Naive thymus-derived CD8-positive, alpha-beta T cell (primary cell): ENCODE measurements at places on chromosomes 4 and X. TPM values are rescaled to one million over a fixed set of nuclear protein-coding genes. Genes with fewer than 3 reads are reported as not detected.

DNA sequence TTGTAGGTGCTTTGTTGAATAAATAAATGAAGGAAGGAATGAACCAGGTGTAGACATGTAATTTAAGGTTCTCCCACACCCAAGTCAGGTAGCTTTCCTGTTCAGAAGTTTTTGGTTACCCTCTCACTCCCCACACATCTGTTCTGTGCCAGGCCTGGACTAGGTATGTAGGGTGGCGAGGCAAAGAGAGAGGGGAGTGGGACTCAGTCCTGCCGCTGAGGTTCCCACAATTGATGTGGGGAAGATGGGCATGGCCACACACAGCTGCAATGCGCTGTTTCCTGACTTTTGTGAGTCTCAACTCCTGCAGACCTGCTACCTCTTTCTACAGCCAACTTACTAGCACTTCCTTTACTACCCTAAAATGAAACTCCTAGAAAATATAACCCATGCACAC is 88.9 kb downstream of the RTL5 start:
- H3K4me3 ChIP-seq = no peak overlapping the region
- no peak for DNase-seq
- H3K27me3 ChIP-seq = peaks cover 5% of the 10 kb centered on the region
- no peak overlapping the region for H3K27ac ChIP-seq
- H3K36me3 ChIP-seq = no peaks in the 10 kb centered on the region
- peaks cover 3% of the 10 kb centered on the region for H3K4me1 ChIP-seq

DNA sequence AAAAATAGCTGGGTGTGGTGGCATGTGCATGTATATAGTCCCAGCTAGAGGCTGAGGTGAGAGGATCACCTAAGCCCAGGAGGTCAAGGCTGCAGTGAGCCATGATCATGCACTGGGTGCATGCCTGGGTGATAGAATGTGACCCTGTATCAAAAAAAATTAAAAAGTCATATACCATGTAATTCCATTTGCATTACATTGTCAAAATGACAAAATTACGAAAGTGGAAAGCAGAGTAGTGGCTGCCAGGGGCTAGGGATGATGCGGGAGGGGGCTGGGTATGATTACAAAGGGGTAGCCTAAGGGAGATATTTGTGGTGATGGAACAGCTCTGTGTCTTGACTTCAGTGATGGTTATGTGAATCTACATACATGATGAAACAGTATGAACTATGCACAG is 97.8 kb downstream of the KDR start:
- H3K27ac ChIP-seq = no peak overlapping the region
- H3K4me3 ChIP-seq = no peak overlapping the region
- H3K4me1 ChIP-seq = no peaks in the 10 kb centered on the region
- no peaks in the 10 kb centered on the region for H3K36me3 ChIP-seq
- DNase-seq = no peak
- peaks cover 3% of the 10 kb centered on the region for H3K27me3 ChIP-seq

GRCh38 chrX:74280759-74281158 is 23.2 kb upstream of the ZCCHC13 start:
- H3K36me3 ChIP-seq = no peaks in the 10 kb centered on the region
- no peak overlapping the region for H3K27ac ChIP-seq
- H3K4me3 ChIP-seq = no peak overlapping the region

- no peaks in the 10 kb centered on the region for H3K36me3 ChIP-seq
- no peak for DNase-seq
- H3K4me3 ChIP-seq = no peak overlapping the region
These were observed 167.1 kb downstream of the EFNB1 start for GRCh38 chrX:68995780-68996551.

GRCh38 chr4:110633358-110634341 is 10.8 kb upstream of the PITX2 start:
- H3K36me3 ChIP-seq = peaks cover 31% of the 10 kb centered on the region
- H3K27me3 ChIP-seq = peaks cover 50% of the 10 kb centered on the region
- H3K4me1 ChIP-seq = peaks cover 19% of the 10 kb centered on the region
- H3K27ac ChIP-seq = no peak overlapping the region
- H3K4me3 ChIP-seq = no peak overlapping the region

- peaks cover 17% of the 10 kb centered on the region for H3K4me1 ChIP-seq
- no peak overlapping the region for H3K27ac ChIP-seq
- no peak for DNase-seq
These were observed 3.9 kb downstream of the PRSS12 start for GRCh38 chr4:118348886-118349285.

DNA sequence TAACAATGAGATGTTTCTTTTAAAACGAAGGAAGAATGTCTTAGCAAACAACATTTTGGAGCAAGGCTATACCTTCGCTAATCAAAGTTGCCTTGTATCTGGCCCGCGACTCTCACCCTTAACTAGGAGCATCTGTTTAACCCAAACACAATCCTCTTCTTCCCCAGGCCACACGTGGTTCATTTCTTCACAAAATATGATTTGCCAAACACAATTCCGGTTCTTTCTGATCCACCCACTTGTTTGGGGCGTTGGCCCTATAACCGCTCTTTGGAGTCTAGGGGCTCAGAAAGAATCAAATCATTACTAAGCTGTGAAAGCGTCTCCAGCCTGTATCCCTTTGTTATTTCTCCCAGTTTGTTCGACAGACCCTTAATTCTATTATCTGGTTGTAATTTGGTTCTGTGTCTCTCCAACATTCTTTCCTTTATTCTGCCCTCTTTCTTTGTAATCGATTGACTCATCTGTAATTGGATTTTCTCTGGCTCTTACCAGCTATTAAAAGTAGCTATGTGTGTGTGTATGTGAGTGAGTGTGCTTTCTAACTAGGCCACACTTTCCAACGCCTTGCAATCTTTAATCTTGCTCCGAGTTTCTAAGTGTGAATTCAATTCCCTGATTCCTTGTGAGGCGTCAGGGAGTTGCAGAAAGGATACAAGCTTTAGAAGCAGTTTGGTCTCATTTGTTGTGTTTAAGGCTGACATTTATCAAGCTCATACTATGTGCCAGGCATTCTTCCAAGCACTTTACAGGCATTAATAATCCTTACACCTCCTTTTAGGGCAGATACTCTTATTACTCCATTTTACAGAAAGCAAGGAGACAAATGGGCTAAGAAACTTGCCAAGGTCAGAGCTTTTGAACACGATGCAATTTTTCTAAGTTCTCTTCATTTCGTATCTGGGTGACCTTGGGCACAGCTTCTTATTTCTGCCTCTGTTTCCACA is 138.6 kb upstream of the CPEB2 start:
- H3K27ac ChIP-seq = no peak overlapping the region
- H3K4me1 ChIP-seq = no peaks in the 10 kb centered on the region
- no peaks in the 10 kb centered on the region for H3K36me3 ChIP-seq
- peaks cover 36% of the 10 kb centered on the region for H3K27me3 ChIP-seq
- no peak overlapping the region for H3K4me3 ChIP-seq

DNA sequence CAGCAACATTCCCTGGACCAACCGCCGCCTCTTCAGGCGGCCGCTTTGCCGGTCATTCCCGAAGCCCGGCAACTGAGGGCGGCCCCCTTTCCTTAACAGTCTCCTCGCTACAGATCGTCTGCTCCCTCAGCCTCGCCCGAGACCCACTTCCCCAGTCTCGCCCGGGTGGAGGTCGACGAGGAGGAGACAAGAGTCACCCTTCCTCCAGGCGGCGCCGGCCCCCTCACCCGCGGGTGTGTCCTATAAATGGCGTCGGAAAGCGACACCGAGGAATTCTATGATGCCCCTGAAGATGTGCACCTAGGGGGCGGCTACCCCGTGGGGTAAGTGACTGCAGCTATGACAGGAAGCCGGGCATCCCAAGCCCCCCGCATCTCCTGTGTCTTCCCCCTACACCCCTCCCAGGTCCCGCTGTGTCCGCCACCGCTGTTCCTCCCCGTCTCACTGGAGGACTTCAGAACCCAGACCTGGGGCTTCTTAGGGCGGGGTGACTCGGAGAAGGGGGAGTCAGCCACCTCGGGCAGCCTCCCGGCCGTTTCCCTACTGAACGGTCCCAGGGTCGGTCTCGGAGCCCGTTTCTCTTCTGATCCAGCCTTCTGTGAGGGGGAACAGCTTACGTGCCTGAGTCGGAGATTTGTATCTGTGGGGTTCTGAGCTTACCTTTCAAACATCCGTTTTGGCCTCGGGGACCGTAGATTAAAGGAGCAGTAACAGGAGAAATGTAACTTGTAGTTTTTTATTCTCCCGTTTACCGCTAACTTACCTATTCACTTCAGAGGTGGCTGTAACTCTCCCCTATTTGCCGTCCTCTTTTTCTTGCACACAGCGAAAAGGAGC is 570 bp downstream of the WDR44 start:
- H3K36me3 ChIP-seq = no peaks in the 10 kb centered on the region
- peak; percentile 39 for DNase-seq
- peak overlapping the region; percentile 98 for H3K27ac ChIP-seq
- peak overlapping the region; percentile 100 for H3K4me3 ChIP-seq
- H3K27me3 ChIP-seq = no peaks in the 10 kb centered on the region

The GUCY1A1 gene
- not detected for total RNA-seq

The WNK3 gene
- total RNA-seq = 1.2 TPM

The GUCY1B1 gene
- not detected for total RNA-seq
